ENCODE measurements at places on chromosomes 11 and 22.

- no peak for DNase-seq
Observed at GRCh38 chr22:39245130-39246039, 603 bp upstream of the PDGFB start.

DNA sequence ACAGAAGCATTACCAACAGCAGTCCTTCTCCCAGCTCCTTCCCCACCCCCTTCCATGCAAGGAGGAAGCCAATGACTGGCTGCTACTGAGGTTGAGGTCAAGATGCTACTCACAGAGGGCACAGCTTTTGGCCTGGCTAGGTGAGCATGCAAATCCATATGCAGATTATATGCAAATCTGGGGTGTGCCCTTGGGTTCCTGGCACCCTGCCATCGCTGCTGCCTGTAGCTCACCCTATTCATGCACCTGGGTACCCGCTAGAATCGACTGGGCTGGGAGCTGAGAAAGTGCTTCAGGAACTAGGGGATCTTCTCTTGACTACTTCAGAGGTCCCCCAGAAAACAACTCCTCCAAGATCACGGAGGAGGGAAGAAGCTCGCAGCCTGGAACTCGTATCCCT is 4.0 kb downstream of the DSCAML1 start:
- no peak for DNase-seq

DNA sequence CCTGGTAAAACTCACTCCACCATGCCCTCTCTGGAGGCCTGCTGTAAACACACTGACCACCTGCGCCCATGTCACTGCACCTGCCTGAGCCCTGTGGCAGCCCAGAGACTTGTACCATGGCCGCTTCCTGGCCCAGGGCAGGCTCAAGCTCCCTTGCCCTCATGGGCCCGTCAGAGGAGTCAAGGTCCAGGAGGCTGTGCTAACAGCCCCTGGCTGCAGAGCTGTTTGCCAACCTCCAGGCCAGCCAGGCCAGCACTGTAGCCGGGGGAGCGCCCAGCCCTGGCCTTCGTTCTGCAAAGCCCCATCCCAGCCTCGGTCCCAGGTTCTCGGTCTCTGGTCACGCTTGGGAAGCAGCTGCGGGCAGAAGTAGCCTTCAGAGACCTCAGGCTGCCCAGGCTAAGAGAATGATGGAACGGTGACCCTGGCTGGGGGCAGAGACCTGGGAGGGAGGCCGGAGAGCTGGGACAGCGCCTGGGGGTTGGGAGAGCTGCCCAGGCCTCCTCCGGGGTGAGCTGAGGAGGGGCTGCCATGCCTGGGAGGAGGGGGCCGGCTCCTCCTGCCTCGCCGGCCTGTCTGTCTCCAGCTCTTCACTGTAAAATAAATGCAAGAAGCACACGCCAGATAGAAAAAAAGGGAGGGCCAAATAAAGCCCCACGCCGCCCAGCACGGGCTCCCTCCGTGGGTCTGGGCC is 11.9 kb upstream of the TCF20 start:
- no peak for DNase-seq

- no peak for DNase-seq
Observed at GRCh38 chr11:87255589-87255988, 217.9 kb downstream of the TMEM135 start.

- no peak for DNase-seq
Observed at GRCh38 chr11:30364139-30364836, 41.4 kb downstream of the ARL14EP start.

DNA sequence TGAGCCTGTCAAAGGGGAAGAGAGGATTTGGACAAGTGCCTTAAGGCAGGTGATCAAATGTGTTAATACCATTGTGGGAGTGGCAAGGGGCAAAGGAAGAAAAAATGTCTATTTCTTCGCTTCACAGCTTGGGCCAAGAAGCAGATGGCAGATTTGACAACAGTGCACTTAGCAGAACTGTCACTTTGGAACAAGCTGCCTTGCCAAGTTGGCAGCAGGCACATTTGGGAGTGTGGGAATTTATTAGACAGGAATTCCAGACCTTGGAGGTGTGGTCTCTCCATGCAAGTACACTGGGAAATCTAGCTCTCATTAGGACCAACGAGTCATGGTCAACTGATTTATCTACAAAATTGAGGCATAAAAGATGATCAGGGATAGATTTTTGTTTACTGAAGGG is 265.1 kb downstream of the NELL1 start:
- DNase-seq: no peak

DNA sequence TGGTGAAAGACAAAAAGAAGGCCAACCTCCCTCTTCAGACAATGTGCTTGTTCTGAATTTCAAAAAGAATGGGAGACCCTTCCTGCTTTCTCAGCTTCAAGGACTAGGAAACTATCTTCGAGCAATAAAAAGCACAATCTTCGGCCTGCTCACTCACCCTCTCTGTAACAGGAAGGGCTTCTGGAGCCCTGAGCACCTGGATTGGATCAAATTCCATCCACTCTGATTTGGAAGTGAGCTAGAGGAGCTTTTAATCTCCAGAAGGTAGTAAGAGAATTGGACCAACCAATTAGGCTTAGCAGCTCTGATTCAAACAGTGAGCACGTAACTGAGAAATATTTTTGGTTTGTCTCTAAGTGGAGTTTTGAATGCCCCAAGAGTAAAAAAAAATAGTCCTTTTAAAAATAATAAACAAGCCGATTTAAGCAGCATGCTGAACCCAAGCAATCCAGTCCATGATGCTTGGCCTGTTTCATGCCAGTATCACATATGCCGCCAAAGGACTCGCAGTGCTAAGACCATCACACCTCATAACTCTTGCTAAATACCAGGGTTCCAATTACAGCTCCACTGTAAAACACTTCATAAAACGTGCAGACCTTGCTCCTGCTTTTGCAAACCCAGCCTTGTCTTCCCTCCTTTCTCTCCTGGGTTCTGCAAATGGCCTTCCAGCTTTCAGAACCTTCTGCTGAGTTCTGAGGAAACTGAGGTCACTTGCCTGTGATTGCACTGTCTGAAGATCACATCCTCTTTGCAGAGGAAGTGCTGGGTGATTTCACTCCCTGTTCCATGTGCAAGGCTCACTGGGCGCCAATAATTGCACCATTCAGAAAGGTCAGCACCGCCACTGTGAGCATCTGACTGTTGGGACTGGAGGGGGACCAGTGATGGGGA is 74.4 kb downstream of the SLC1A2 start:
- no peak for DNase-seq

DNA sequence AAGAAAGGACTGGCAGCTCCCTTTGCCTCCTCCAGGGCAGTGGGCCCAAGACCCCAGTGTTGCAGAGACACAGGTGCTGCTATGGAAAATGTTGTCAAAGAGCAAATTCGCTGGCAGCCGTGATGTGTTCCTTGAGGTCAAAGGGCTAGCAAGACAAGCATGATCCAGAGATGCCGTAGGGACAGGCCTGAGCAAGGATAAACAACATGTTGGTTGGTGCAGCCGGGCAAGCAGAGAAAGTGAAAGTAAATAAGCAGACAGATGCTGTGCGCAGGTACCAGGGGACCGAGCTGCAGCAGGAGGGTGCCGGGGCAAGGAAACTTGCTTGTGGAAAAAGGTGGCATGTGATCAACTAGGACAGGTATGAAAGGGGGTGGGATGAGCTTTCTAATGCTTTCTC is 125.5 kb upstream of the NECTIN1 start:
- DNase-seq: no peak

DNA sequence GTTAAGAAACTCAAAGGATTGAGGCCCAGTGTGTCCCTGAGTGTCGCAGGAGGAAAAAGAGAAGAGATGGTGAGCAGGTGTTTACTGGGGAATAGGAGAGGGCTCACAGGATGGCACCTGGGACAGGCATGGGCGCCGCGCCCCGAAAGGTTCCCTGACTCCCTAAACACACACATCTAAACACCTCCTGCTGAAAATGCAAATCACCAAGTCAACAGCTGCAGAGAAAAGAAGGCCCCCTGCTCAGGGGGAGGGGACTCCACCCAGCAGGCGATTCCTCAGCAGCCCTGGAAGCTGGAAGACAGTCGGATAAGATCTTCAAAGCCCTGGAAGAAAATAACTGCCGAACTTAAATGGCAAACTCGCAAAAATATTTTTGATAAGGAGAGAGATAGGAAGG is 377.2 kb downstream of the BRD1 start:
- no peak for DNase-seq

DNA sequence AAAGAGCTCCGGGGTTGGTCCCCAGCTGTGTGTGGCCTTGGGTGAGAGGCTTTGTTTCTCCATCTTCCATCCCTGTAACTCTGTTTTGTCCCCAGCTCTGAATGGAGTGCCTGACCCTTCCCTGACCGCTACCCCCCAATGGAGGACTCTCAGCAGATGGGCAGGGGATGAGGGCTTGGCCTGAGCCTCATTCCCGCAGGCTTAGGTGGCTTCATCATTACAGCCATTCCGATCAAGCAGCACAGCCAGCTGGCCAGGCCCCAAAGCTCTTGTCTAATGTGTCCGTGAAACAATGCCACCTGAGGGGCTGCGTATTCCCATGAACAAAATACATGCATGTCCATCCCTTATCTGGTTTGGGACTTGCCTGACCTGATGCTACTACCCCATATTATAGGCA is 3.9 kb upstream of the CDC42EP2 start:
- DNase-seq: no peak

GRCh38 chr11:114311946-114312345 is 15.7 kb downstream of the NNMT start:
- DNase-seq: no peak

- DNase-seq: no peak
Observed at GRCh38 chr11:76030286-76030685, 176.0 kb downstream of the WNT11 start.

GRCh38 chr11:34180040-34180813 is 74.8 kb downstream of the NAT10 start:
- DNase-seq: no peak

DNA sequence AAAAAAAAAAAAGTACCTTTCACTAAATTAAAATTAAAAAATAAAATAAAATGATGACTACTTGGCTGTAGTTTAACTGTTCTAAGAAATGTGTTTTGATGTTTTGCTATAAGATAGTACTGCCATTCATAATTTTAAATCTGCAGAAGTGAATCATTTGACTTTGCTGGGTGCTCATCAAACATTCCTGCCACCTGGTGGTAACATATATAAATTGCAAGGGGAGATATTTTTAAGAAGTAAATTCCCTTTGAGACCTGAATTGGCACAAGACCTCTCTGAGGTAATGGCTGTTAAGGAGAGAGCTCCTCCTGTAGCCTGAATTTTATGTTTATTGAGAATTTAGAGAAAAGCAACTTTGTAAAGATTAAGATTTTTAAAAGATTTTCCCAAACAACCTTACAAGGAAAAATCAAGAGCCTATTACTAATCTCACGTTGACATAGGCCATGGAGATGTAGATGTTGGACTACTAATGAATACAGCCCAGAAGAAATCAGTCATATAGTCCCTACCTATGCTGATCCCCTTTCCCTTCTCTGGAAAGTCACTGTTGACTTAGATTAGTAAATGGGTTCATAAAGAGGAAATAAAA is 11.9 kb upstream of the NARS2 start:
- DNase-seq: no peak

DNA sequence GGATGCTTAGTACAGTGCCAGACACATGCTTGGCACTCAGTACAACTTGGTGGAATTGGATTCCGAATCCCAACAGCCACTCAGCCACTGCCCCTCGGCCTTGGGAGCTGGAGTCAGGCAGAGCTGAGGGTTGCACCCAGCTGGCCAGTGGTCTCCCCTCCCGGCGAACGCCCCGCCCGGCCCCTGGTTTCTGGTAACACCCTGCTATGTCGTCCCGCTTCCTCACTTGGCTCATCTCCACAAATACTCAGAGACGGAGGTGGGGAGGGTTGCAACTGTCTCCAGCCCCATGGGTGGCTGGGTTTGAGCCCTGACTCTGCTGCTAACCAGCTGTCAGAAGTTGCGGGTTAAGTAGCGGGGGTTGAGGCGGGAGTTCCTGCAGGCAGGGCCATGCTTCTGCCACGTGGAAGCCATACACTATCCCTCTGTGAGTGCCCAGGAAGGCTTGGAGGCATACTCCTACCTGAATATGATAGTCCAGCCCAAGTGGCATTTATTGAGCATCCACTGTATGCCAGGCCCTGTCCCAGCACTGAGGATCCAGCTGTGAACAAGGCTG is 67.1 kb downstream of the GRIK4 start:
- DNase-seq: no peak

DNA sequence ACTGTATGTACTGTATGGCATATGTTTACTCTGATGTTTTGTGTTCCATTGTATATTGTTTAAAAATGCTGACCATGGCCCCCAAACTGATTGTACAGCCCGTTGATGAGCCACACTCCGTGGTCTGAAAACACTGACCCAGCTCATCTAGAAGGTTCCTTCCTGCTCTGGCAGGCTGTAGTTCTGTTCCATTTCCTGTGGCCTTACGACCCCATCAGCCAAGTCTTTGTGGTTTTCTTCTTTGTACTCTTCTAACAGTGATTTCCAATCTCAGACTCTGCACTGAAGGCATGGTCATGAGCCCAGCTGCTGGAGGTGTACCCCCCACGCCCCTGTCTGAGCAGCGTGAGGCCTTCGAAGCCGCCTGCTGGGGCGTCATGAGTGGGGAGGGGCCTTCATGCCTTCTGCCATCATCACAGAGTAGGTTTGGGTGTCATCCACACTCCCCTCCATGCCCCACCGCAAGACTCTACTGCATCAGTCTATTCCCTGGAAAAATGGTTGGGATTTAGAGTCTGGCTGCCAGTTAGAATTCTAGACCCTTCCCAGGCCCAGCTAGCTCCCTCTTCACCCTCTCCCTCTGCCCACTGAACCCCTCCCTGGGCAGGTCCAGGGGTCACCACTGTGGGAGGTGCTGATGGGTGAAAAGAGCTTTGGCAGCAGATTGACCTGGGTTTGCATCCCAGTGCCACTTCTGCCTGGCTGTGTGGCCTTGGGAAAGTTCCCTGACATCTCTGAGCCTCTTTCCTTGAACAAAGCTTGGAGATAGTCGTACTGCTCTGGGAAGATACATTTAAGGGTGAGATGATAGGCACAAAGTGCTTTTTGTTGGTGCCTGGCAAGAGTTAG is 11.3 kb upstream of the C11orf96 start:
- DNase-seq: no peak

DNA sequence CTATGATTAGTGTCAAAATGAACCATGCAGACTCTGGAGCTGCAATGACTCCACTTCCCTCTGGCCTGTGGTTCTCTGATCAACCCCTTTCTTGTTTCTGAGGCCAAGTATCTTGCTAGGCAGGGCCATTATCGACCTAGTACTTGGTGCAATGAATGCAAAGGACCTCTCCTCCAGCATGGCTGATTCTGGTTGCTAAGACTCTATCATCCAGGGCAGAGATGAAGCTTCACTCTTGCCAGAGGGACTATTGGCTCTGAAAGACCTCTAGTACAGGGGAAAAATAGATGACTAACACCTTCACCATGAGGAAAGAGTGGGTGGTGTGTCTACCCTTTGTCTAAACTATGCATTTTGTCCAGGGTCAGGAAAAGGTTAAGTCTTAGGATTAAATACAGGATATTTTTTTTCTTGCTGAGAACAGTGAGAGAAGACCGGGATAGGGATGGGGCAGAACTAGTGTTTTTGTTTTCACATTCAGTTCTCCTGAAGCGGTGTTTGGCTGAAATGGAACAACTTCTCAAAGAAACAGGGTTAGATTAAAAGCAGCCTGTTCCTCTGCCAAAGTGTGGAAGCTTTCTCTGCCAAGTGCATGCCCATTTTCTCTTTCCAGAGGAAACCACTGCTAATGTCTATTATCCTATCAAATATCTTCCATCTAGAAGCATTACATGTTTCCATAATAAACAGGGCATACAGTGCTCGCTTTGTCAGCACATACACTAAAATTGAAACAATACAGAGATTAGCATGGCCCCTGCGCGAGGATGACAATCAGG is 5.0 kb upstream of the MTFP1 start:
- no peak for DNase-seq

Data from T1000 (cell line).